ENCODE measurements at places on chromosomes 5 and 9.

- DNase-seq: no peak
Measured at GRCh38 chr9:88751781-88752180, 216.8 kb downstream of the NXNL2 start.

- DNase-seq: peak; percentile 2
Measured at GRCh38 chr9:86486891-86487837, 133.0 kb upstream of the TUT7 start.

DNA sequence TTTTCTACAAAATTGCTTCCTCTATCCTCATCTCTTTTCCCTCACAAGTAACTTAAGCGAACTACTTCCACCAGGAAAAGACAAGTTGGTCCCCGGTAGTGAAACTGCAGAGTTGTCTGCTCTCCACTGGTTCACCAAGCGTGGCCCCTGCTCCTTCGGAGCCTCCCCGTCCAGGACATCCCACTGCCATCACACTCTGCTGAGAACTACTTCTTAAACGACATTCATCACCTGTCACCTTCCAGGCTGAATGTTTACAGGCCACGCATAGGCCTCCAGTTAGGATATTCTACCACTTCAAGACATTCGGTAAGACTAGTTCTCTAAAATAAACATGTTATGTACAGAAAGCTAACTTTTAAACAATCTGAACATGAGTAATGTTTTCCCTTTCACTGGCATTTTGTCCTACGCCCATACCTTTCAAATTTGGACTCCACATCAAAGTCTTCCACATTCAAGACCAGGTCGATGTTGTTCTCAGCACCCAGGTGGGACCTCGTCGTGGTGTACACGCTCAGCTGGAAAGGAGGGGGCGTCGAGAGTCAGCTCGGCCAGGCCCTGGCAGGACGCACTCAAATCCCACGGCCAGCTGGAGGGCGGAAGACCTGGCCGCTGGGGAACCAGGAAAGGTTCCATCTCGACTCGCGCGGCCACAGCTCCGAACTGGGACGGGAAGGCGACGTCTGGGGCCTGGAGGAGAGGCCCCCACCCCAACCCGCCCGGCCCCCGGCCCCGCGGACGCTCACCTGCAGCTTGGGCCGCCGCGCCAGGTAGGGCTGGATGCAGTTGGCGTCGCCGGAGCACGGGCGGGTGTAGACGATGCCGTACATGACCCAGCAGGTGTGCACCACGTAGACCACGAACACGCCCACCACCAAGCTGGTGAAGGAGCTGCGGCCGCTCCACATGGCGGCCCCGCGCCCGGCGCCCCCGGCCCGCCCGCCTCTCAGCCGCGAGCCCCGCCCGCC lies 683 bp downstream of the CLPTM1L start:
- peak; percentile 58 for DNase-seq

GRCh38 chr5:55372130-55372925 lies 64.5 kb downstream of the MTREX start:
- DNase-seq: no peak

GRCh38 chr9:91211414-91211813 lies 150.3 kb downstream of the AUH start:
- no peak for DNase-seq

DNA sequence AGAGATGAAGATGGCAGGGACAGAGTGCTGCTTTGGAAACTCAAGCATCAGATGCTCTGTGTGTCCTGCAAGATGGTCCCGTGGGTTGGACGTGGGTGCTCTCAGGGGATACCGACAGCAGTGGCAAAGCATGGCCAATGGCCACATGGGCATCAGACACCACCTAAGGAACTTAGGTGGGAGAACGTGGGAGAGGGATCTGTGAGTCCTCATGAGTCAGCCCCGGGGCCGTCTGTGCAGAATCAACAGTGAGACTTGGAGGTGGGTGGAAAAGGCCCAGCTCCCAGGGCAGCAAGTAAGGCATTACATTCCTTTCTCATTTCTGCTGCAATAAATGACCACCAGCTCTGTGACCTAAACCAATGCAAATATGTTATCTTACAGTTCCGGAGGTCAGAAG lies 77.0 kb downstream of the RAD23B start:
- DNase-seq: no peak

GRCh38 chr9:87035879-87036278 lies 88.6 kb upstream of the GAS1 start:
- no peak for DNase-seq
